ENCODE measurements at places on chromosomes 2 and 18. TPM values are rescaled to one million over a fixed set of nuclear protein-coding genes. Genes with fewer than 3 reads are reported as not detected.

The WIPF1 gene
- 25.2 TPM for total RNA-seq

The SLC9A4 gene
- not detected for total RNA-seq

The CENPA gene
- 55.9 TPM for total RNA-seq

The FEV gene
- not detected for total RNA-seq

The REG3A gene
- total RNA-seq: not detected

The CDK15 gene
- total RNA-seq: not detected

The LIPG gene
- total RNA-seq: 0.21 TPM

The RASGRP3 gene
- 1.1 TPM for total RNA-seq

The NPC1 gene
- 102 TPM for total RNA-seq

The CYP1B1 gene
- 4.2 TPM for total RNA-seq

The SIX3 gene
- 1.9 TPM for total RNA-seq

Measured in A549 treated with Mapracorat at 1 μM for 4 hours (cell line).